ENCODE measurements at places on chromosomes 7 and 10.

DNA sequence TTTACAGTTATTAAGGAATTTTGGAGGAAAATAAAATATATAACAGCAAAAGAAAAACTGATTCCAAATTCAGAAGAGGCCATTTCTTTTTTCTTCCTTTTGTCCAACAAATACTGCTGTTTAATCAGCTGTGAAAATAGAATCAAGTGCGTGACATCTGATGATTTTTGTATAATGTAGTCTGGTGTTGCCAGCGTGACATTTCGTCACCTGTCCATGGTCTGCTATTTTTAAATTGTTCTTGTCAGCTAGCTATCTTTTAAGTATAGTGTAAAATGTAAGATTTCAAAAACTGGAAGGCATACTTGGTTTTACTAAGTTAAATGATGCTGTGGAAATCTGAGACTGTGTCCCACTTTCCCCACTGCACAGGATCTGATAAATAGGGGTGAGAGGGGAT is 105.9 kb downstream of the CPEB3 start:
- DNase-seq, result no peak

DNA sequence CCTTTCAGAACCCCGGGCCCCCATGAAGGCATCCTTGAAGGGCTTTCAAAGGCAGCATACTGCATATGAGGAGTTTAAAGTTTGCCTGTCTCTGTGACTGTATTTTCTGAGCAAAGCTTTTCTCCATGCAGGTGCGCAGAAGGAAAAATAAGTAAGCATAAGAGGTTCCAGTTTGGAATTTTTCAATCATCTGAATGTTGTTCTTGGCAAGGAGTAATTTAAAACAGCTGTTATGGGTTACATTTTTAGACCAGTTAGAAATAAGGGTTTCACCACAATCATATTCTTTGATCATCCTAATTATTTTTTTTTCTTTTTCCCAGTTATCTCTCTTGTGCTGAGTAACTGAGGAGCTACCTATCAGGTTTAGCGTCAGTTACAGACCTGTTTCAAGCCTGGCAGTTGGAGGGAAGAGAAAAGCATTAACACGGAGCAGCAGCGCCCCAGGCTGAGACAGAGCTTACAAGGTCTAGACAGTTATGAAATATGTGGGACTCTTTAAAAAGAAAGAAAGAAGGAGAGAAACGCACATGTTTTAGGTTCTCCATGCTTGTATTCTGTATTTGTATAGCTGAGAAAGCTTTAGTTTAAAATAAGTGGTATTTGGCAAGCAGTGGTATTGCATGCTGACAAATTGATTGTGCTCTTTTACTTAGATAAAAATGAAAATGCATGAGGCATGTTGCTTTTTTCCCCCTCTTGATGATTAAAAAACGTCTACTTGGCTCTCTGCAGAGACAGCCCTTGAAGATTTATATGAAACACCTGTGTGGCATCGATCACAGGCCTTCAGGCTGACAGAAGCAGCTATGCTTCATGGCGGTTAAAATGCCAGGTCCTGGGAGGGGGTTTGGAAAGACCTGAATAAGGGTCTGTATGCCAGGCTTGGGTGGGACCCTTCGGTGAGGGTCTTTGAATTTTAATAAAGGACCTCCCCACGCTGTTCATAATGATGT is 157.6 kb downstream of the GRK5 start:
- DNase-seq, result no peak

DNA sequence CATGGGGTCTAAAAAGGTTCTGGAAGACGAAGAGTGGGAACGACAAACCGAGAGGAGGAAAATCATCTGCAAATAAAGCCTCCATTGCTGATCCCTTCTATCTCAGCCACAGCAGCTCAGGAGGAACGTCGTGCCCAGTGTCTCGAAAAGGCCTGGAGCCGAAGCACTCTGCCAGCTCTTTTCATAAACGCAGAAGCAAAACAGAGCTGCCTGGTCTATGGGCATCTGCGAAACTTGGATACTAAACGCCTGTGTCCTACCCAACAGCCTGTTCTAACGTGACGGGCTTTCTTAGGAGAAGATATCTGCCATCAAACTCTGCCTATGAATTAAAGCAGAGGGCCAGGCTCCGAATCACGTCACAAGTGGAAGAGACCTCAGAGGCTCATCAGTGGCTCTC is 68.7 kb downstream of the GNA12 start:
- no peak for DNase-seq

- no peak for DNase-seq
These were observed 209.4 kb downstream of the ZMYND11 start for GRCh38 chr10:344582-345200.

GRCh38 chr7:30702200-30702599 is 19.9 kb upstream of the CRHR2 start:
- DNase-seq, result no peak

- no peak for DNase-seq
These were observed 132.4 kb downstream of the DIP2C start for GRCh38 chr10:556971-557637.

DNA sequence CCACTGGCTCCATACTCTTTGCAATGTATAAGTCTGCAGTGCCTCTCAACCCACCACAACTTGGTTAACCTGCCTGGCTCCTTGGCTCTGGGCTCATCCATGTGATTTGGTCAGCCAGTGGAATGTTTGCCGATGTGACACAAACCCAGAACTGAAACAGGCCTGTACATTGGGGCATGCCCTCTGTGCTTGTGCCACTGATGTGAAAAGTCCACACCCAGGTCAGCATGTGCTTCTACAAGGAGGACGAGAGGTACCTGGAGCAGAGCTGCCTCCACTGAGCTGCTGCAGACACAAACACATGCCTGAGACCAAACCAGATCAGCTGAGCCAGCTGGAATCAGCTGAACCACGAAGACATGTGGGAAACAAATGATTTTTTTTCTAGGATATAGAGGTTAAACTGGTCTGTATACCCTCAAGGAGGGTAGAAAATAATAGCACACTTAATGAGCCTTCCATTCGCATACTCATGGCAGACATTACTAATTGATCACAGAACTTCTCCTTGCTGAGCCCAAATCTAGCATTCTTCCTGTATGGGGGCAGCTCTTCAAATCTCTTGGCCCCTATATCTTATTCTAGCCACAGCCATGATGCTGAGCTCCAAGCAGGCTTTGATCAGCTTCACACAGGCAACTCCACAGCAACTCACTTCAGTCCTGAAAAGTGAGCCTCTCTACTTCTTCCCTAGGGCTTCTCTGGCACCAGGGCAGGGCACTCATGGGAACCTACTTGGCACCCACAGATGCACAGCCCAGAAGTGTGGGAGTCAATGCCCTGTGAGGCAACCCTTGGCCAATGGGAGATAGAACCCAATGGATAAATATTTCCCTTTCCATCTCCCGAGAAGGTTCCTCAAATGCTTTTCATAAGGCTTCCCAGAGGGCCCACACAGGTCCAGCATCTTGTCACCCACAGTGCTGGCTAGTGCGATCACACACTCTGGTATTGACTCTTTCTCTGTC is 18.6 kb downstream of the PYROXD2 start:
- no peak for DNase-seq

- DNase-seq, result no peak
These were observed 108.0 kb downstream of the SMURF1 start for GRCh38 chr7:99035723-99036545.

- peak; percentile 70 for DNase-seq
These were observed 8.8 kb downstream of the LIMK1 start for GRCh38 chr7:74092321-74092963.

GRCh38 chr10:84076047-84076388 is 63.3 kb upstream of the GHITM start:
- no peak for DNase-seq

- DNase-seq, result no peak
These were observed 69.8 kb downstream of the PWWP2B start for GRCh38 chr10:132466520-132467463.

DNA sequence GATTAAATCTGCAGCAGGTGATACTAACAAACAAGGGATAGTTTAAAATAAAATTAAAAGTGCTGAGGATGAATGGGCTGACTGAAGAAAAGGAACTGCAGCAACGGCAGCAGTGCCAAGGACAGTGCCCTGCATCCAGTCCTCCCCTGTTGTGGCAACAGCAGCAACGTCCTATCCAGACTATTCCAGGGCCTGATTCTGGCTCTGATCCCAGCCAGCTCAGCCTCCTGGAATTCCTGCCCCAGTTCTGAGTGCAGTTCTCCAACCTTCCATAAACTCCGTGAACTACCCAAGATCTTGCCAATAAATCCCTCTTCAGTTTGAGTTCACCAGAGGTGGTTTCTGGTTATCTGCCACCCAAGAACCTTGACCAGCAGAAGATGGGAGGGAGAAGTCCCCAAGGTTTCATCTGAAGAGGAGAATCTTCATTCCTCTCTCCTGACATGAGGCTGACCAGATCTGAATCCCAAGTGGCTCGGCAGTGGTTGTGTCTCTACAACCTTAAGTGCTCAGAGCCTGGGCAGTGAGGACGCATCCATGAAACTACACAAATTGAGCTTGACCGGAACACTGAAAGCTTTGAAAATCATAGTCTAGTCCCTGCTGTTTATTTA is 115.8 kb downstream of the SORBS1 start:
- DNase-seq, result no peak

DNA sequence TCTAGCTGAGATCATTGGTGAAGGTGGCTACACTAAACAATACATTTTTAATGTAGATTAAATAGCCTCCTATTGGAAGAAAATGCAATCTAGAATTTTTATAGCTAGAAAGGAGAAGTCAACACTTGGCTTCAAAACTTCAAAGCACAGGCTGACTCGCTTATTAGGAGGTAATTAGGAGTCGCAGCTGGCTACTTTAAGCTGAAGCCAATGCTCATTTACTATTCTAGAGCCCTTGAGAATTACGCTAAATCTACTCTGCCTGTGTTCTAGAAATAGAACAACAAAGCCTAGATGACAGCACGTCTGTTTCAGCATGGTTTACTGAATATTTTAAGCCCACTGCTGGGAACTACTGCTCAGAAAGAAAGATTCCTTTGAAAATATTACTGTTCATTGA is 101.6 kb upstream of the EEPD1 start:
- DNase-seq, result no peak

DNA sequence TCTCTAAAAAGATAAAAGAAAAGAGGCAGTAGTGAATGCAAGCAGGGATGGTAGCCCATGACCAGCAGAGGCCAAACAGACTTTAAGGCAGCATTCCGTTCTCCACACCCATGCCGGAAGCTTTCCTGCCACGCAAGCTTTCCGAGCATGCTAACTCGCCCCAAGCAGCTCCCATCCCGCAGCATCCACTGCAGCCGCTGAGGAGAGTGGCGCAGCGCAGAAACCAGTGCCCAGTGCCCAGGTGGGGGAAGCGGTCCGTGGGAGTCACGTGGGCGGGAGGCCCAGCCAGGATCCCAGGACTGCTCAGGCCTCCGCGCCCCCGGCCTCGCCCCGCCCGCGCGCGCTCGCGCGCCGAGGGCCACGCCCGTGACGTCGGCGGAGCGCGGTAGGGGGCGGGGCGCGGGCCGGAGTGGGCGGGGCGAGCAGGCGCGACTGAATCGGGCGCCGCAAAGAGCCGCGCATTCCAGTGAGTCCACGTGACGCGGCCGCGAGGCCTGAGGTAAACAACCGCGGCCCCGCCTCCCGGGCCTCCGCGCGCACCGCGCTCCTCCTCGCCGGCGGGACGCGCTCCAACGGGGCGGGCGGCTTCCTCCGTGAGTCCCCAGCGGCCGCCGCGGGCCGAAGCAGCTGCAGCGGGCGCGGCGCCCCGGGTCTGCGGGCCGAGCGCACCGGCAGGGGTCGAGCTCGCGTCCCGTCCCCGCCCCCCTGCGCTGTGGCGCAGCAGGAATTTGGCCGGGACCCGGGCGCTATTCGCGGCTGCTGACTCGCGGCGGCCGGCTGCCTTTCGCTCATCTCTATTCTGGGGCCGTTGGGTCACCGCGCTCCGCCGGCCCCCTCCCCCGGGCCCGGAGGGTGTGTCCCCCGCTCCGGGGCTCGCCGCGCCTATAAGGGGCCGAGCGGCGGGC is at the start of gene OTUD1:
Gene OTUD1, plus strand, starts transcription at position 529 of the 905 bp plus-strand sequence. CDS start 383 bp downstream, outside the sequence.
- peak; percentile 97 for DNase-seq

GRCh38 chr10:131115801-131116200 is 195.7 kb downstream of the TCERG1L start:
- DNase-seq, result no peak

DNA sequence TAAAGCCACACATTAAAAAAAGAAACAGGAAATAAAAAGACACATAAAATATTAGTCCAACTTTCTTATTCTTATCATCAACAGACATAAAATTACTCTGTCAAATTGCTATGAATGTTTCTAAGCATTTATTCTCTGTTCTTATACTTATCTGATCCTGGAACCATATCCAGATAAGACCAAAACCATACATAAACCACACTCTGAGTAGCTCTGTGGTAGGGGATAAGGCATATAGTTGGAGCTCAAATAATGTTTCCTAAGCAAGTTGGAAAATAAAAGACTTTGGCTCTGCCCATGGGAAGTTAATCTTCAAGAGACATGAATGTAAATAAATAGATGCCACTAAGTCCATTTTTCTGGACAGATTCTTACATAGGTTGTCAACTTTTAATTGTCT is 103.1 kb upstream of the PLXDC2 start:
- DNase-seq, result no peak

DNA sequence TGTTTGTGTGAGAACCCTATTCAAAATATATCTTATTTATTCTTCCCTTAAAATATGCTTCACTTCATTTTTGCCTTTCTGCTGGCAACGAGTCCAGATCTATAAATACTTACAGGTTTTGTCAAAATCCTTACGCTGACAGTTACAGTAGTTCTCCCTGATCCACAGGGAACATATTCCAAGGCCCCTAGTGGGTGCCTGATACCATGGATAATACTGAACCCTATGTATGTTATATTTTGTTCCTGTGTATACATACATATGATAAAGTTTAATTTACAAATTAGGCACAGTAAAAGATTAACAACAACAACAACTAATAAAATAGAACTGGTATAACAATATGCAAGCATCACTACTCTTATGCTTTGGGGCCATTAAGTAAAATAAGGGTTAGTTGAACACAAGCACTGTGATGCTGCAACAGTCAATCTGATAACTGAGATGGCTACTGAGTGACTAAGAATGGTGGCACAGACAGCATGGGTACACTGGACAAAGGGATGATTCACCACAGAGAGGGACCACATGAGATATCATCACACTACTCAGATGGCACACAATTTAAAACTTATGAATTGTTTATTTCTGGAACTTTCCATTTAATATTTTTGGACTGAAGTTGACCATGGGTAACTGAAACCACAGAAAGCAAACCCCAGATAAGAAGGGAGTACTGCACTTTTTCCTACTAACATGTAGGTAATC is 29.4 kb upstream of the PCGF5 start:
- no peak for DNase-seq

DNA sequence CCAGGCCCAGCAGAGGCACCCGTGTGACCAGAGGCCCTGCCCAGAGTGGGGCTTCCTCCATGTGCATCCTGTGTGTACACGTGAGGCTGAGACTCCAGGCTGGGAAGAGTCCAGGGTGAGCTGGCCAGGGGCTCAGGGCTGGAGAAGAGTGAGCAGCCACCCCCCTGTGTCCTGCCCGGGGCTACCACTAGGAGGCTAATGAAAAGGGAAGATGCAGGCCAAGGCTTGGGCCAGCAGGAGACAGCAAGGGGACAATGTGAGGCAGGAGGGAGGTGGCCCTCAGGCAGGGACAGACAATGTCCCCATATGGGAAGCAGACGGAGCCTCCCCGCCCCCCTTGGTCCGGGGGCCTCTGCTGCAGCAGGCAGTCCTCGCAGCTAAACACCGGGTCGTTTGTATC is 102.0 kb downstream of the HIF1AN start:
- DNase-seq, result no peak

- no peak for DNase-seq
These were observed 19.4 kb downstream of the PON3 start for GRCh38 chr7:95376632-95377400.

- DNase-seq, result no peak
These were observed 20.0 kb downstream of the JAZF1 start for GRCh38 chr7:28160551-28160991.

All from GM20000 (cell line).